Mesangial cell (primary cell): ENCODE measurements at places on chromosomes 5 and 9. TPM values are rescaled to one million over a fixed set of nuclear protein-coding genes. Genes with fewer than 3 reads are reported as not detected.

SFXN1 gene
- 33.1 and 79.2 TPM in 2 replicates for total RNA-seq

RMRP gene
- 148,788 and 178,042 TPM in 2 replicates for total RNA-seq

CTXN3 gene
- not detected in 2 replicates for total RNA-seq

SCAI gene
- total RNA-seq: 3.2 and 3.6 TPM in 2 replicates

MLANA gene
- total RNA-seq: not detected in 2 replicates

PCDHA10 gene
- total RNA-seq: 0.13 TPM in 1 of 2 replicates, not detected in the other

LCNL1 gene
- total RNA-seq: 2.5 TPM in 1 of 2 replicates, not detected in the other

LECT2 gene
- total RNA-seq: not detected in 2 replicates

PCA3 gene
- total RNA-seq: not detected in 2 replicates

IFNK gene
- not detected in 2 replicates for total RNA-seq

DNAI1 gene
- total RNA-seq: 0.25 TPM in 1 of 2 replicates, not detected in the other

BHMT2 gene
- 0.98 and 4.2 TPM in 2 replicates for total RNA-seq

IFNA21 gene
- total RNA-seq: not detected in 2 replicates

PPIC gene
- 16.9 and 30.3 TPM in 2 replicates for total RNA-seq

ARHGEF37 gene
- 1.3 and 2.4 TPM in 2 replicates for total RNA-seq

SGTB gene
- 5.3 and 5.9 TPM in 2 replicates for total RNA-seq

PDLIM4 gene
- 171 and 182 TPM in 2 replicates for total RNA-seq

CRAT gene
- total RNA-seq: 36.7 and 71.2 TPM in 2 replicates

TTC1 gene
- 22.1 and 29.3 TPM in 2 replicates for total RNA-seq

APBA1 gene
- 1.1 and 8.0 TPM in 2 replicates for total RNA-seq

RPL35 gene
- 1,392 and 2,246 TPM in 2 replicates for total RNA-seq

ARID3C gene
- 0.51 TPM in 1 of 2 replicates, not detected in the other for total RNA-seq

MAN2A1 gene
- total RNA-seq: 25.5 and 34.5 TPM in 2 replicates

FRMPD1 gene
- total RNA-seq: under 0.01 TPM in 1 of 2 replicates, not detected in the other

TEK gene
- 0.98 and 3.4 TPM in 2 replicates for total RNA-seq

PCDHGA7 gene
- total RNA-seq: 0.49 and 4.1 TPM in 2 replicates

PCDHB2 gene
- 0.49 and 0.76 TPM in 2 replicates for total RNA-seq

LAMC3 gene
- 1.1 and 1.3 TPM in 2 replicates for total RNA-seq

PAX5 gene
- not detected in 2 replicates for total RNA-seq

C5orf52 gene
- not detected in 2 replicates for total RNA-seq

LCP2 gene
- total RNA-seq: not detected in 2 replicates

CRB2 gene
- total RNA-seq: 3.3 and 94.2 TPM in 2 replicates

ANGPTL2 gene
- 0.98 and 3.7 TPM in 2 replicates for total RNA-seq

TRIM14 gene
- 7.5 and 10.9 TPM in 2 replicates for total RNA-seq

KIAA1191 gene
- 102 and 117 TPM in 2 replicates for total RNA-seq

ITGA1 gene
- 3.7 and 36.1 TPM in 2 replicates for total RNA-seq

NPDC1 gene
- 44.0 and 65.8 TPM in 2 replicates for total RNA-seq

TDRD7 gene
- 5.9 and 6.5 TPM in 2 replicates for total RNA-seq

IFNA10 gene
- total RNA-seq: not detected in 2 replicates

ACOT12 gene
- not detected in 2 replicates for total RNA-seq
